Activated CD8-positive, alpha-beta T cell treated with anti-CD3 and anti-CD28 coated beads, Interleukin-2, amount 10 ng/mL, durations not matched to agents 7 days and 5 days (primary cell): ENCODE measurements at places on chromosomes 4 and X.

- no peaks in the 10 kb centered on the region for H3K36me3 ChIP-seq
- no peaks in the 10 kb centered on the region for H3K4me1 ChIP-seq
- no peak overlapping the region for H3K4me3 ChIP-seq
- H3K27me3 ChIP-seq: peaks cover 12% of the 10 kb centered on the region
- no peak overlapping the region for H3K27ac ChIP-seq
- DNase-seq: no peak
Measured at GRCh38 chr4:147102596-147102995, 156.9 kb upstream of the TTC29 start.

GRCh38 chrX:39487969-39488330, 609.8 kb downstream of the BCOR start:
- H3K4me3 ChIP-seq: no peak overlapping the region
- H3K4me1 ChIP-seq: peaks cover 18% of the 10 kb centered on the region
- no peak overlapping the region for H3K27ac ChIP-seq
- no peak for DNase-seq
- no peaks in the 10 kb centered on the region for H3K27me3 ChIP-seq

GRCh38 chrX:38857736-38858523, 56.7 kb downstream of the MID1IP1 start:
- H3K36me3 ChIP-seq: no peaks in the 10 kb centered on the region
- no peak overlapping the region for H3K4me3 ChIP-seq
- no peak overlapping the region for H3K27ac ChIP-seq
- H3K27me3 ChIP-seq: no peaks in the 10 kb centered on the region

DNA sequence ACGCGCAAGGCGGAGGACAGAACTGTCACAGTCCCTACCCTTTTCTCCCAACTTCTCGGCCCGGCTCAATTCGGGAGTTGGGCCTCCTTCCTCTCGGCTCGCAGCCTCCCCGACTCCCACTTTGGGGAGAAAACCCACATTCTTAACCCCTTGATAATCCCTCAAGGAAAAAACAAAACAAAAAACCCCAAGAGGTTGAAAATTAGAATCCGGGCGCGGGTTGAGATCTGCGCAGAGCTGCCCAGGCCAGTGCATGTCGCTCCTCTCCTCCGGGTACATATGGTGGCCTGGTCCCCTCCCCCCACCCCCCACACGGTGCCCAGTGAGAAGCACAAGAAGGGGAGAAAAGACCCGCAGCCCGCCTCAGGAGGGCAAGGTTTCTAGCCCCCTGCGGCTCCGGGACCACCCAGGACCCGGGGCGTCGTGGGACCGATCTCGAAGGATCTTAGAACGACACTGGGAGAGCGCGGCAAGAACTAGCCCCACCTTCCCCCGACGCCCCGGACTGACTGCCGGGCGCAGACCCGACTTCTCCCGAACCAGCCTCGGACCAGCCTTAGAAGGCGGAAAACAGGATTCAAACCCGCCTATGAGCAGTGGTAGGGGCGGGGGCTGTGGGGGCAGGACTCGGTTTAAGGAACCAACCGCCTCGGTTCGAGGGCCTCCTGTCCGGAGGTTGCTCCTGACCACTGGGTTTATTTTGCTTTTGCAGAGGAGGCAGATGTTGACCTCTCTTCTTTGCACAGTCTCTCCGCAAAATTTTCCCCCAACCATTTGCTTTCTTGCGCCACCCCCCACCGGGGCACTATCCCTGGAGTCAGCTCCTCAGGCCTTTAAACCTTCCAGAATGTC, 2.5 kb upstream of the PDGFRA start:
- H3K4me3 ChIP-seq: peak overlapping the region; percentile 50
- H3K27ac ChIP-seq: no peak overlapping the region
- peaks cover 83% of the 10 kb centered on the region for H3K27me3 ChIP-seq
- peaks cover 34% of the 10 kb centered on the region for H3K4me1 ChIP-seq

GRCh38 chrX:52363247-52363883, 5.5 kb upstream of the XAGE2 start:
- H3K27ac ChIP-seq: no peak overlapping the region
- DNase-seq: no peak
- peaks cover 13% of the 10 kb centered on the region for H3K27me3 ChIP-seq
- H3K36me3 ChIP-seq: no peaks in the 10 kb centered on the region

DNA sequence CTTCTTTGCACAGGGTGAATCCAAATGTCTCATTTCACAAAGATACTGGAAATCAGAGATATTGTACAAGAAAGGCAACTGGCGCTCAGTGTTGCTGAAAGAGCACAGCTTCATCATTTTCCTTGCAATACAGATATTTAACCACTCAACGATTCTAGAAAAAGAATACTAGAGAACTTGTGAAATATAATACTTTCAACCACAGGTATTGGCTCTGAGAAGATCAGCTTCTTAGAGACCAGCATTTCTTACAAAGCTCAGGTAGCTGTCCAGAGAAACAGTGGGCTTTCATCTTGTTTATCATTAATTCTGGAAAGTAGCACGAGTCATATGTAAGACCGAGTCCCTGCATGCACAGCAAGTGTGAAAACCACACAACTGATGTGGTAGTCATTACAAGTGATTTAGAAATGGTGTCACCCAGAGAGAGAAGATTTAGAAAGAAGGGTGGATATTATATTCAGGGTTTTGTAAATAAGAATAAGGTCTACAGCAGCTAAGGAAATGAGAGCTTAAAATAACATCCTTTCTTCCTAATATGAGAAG, 7.8 kb upstream of the PPARGC1A start:
- no peaks in the 10 kb centered on the region for H3K36me3 ChIP-seq
- no peak overlapping the region for H3K4me3 ChIP-seq
- H3K27me3 ChIP-seq: no peaks in the 10 kb centered on the region
- no peak for DNase-seq
- H3K4me1 ChIP-seq: no peaks in the 10 kb centered on the region

DNA sequence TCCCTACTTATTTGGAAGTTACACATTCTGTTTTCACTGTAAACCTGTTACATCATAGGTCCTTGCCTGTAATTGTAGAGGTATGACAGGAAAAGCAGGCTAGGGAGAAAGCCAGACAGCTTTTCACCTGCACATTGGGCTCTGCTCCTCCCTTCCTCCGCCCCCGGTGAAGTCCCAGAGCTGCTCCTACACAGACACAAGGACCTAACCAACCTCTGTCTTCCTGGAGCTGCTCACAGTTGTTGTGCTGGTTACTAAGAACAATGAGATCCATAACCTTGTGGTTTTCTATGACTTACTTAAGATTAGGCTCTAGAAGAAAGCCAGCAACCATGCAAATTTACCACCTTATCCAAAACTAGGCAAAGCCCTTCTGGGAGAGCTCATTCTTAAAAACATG, 40.0 kb downstream of the MOSPD2 start:
- H3K27ac ChIP-seq: no peak overlapping the region
- DNase-seq: no peak
- H3K27me3 ChIP-seq: no peaks in the 10 kb centered on the region
- no peak overlapping the region for H3K4me3 ChIP-seq
- no peaks in the 10 kb centered on the region for H3K4me1 ChIP-seq

DNA sequence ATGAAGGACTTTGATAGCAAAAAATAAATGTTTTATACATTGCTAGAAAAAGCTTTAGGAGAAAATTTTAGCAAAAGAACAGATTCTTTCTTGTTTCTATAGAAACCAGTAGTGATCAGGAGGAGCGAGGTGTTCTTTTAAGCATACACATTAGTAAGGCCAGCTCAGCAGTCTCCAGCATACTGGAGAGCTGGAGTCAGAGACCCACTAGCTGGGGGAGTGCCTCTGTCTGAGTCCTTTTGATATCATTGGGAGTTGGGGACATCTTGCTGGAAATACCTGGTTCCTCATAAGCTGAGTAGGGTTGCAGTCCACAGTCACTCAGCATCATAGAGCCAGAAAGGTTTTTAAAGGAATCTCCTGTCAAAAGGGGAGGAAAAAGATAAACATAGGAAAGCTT, 67.4 kb downstream of the AFF2 start:
- H3K36me3 ChIP-seq: no peaks in the 10 kb centered on the region
- no peak overlapping the region for H3K4me3 ChIP-seq
- no peak for DNase-seq

DNA sequence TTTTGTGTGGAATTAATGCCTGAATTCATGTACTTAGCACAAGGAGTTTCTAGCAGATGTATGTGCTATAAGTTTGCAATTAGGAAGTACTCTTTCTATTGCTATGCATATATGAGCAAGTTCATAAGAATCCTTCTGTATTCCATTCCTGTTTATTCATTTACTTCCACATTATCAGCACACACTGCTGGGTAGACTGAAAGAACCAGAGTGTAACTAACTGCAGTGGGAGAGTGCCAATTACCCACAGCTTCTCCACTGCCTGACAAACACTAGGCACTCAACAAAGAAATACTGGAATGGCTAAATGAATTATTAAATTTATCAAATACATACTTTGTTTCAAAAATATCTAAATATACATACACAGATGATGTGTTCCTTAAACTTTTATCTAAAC, 219.6 kb downstream of the CAMK2D start:
- no peak for DNase-seq
- H3K4me3 ChIP-seq: no peak overlapping the region
- no peaks in the 10 kb centered on the region for H3K27me3 ChIP-seq
- H3K27ac ChIP-seq: no peak overlapping the region
- peaks cover 27% of the 10 kb centered on the region for H3K36me3 ChIP-seq
- H3K4me1 ChIP-seq: no peaks in the 10 kb centered on the region

- no peaks in the 10 kb centered on the region for H3K27me3 ChIP-seq
- no peaks in the 10 kb centered on the region for H3K36me3 ChIP-seq
- no peak overlapping the region for H3K4me3 ChIP-seq
- DNase-seq: no peak
- peaks cover 2% of the 10 kb centered on the region for H3K4me1 ChIP-seq
Measured at GRCh38 chrX:136941396-136942337, 61.1 kb upstream of the RBMX start.

DNA sequence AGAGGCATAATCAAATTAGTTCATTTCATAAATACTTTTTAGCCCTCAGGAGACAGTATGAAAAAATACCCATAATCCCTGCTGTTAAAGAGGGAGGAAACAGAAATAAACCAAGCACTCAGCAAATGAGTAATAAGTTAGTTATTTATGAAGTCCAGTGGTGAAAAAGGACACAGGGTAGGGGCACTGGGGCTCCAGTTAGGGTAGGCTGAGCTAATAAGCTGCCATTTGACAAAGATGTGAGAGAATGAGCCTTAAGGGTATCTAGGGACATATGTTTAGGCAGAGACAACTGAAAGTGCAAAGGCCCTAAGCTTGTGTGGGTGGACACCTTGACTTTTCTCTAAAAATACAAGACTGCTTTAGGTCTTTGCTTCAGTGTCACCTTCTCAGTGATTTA, 94.4 kb downstream of the IL15 start:
- no peaks in the 10 kb centered on the region for H3K4me1 ChIP-seq
- H3K27me3 ChIP-seq: no peaks in the 10 kb centered on the region
- no peak overlapping the region for H3K27ac ChIP-seq
- H3K4me3 ChIP-seq: no peak overlapping the region

- H3K27ac ChIP-seq: no peak overlapping the region
- no peaks in the 10 kb centered on the region for H3K27me3 ChIP-seq
- no peak for DNase-seq
Measured at GRCh38 chrX:40748977-40749376, 13.6 kb upstream of the MED14 start.

DNA sequence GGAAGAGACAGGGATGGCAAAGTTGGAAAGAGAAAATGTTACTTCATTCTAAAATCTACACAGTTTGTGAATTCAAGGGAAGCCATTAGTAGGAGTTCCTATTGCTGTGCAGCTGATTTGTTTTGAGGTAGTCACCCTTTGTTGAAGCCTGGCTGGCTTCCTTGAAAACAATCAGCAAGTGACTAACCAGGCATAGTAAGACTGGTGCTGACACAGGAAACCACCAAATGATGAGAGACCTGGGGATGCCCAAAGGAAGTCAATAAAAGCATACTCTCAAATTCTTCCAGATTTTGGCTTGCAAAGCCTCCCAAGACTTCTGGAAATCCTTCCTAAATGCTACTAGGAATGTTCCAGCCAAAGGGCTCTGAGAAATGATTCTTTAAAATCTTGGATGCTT, 23.9 kb upstream of the PRDM8 start:
- no peaks in the 10 kb centered on the region for H3K27me3 ChIP-seq
- H3K36me3 ChIP-seq: peaks cover 20% of the 10 kb centered on the region
- peaks cover 50% of the 10 kb centered on the region for H3K4me1 ChIP-seq
- H3K4me3 ChIP-seq: peak overlapping the region; percentile 56
- peak; percentile 73 for DNase-seq

DNA sequence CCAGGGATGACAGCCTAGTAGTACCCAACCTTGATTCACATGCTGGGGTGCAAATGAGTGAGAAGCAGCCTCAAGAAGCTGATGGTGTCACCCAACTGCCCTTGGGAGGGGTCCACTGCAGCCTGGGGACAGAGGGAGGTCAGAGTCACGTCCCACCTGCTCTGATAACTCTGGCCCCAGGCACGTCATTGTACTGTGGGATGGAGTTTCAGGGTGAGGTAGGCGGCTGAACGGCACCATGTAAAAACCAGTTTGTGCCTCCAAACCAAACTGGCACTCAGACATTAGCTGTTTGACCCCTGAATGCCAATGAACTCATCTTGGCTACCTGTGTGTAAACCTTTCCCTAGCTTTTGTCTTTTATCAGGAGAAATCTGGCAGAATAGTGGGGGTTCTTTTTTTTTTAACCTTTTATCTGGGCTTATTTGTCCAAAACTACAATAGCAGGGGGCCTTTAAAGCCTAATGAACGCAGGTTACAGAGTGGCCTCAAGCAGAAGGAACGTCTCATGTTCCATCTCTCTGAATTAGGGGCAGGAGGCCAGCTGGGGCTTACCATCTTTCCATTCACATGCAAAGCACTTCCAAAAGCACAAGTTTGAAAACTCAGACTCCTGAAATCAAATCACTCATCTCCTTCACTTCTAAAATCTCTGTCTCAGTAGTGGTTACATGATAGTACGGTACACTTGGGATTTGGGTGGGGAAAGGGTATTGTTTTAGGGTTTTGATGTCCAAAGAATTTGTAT, 89.4 kb downstream of the IRF2 start:
- no peaks in the 10 kb centered on the region for H3K27me3 ChIP-seq
- H3K36me3 ChIP-seq: peaks cover 76% of the 10 kb centered on the region
- no peak for DNase-seq
- H3K4me1 ChIP-seq: peaks cover 63% of the 10 kb centered on the region

GRCh38 chr4:103012060-103012459, 7.4 kb downstream of the SLC9B1 start:
- H3K4me1 ChIP-seq: no peaks in the 10 kb centered on the region
- no peak overlapping the region for H3K4me3 ChIP-seq
- H3K27ac ChIP-seq: no peak overlapping the region
- H3K36me3 ChIP-seq: no peaks in the 10 kb centered on the region
- no peaks in the 10 kb centered on the region for H3K27me3 ChIP-seq
- DNase-seq: no peak

- no peaks in the 10 kb centered on the region for H3K4me1 ChIP-seq
- no peak overlapping the region for H3K4me3 ChIP-seq
- no peak for DNase-seq
- H3K36me3 ChIP-seq: no peaks in the 10 kb centered on the region
Measured at GRCh38 chrX:104309169-104309568, 54.4 kb upstream of the ESX1 start.

- no peaks in the 10 kb centered on the region for H3K36me3 ChIP-seq
- no peaks in the 10 kb centered on the region for H3K4me1 ChIP-seq
- no peak for DNase-seq
- no peak overlapping the region for H3K27ac ChIP-seq
- H3K4me3 ChIP-seq: no peak overlapping the region
Measured at GRCh38 chrX:22340022-22340616, 67.4 kb downstream of the CBLL2 start.

GRCh38 chr4:38715050-38715449, 51.1 kb downstream of the KLF3 start:
- peaks cover 4% of the 10 kb centered on the region for H3K4me1 ChIP-seq
- no peak overlapping the region for H3K4me3 ChIP-seq
- DNase-seq: no peak
- peaks cover 10% of the 10 kb centered on the region for H3K27me3 ChIP-seq
- peaks cover 4% of the 10 kb centered on the region for H3K36me3 ChIP-seq
- H3K27ac ChIP-seq: no peak overlapping the region

- H3K4me3 ChIP-seq: no peak overlapping the region
- H3K27me3 ChIP-seq: no peaks in the 10 kb centered on the region
- no peak overlapping the region for H3K27ac ChIP-seq
- DNase-seq: no peak
- peaks cover 14% of the 10 kb centered on the region for H3K4me1 ChIP-seq
Measured at GRCh38 chrX:1599791-1600405, 8.5 kb downstream of the AKAP17A start.
